Activated CD4-positive, alpha-beta T cell treated with anti-CD3 and anti-CD28 coated beads, Interleukin-2, Interleukin-4, amounts not matched to agents 100 ng/mL and 50 ng/mL, durations not matched to agents 16 hours and 8 hours (primary cell): ENCODE measurements at places on chromosomes 2 and 18.

- DNase-seq, result peak; percentile 31
Measured at GRCh38 chr2:204967199-204967960, 422.1 kb downstream of the PARD3B start.

DNA sequence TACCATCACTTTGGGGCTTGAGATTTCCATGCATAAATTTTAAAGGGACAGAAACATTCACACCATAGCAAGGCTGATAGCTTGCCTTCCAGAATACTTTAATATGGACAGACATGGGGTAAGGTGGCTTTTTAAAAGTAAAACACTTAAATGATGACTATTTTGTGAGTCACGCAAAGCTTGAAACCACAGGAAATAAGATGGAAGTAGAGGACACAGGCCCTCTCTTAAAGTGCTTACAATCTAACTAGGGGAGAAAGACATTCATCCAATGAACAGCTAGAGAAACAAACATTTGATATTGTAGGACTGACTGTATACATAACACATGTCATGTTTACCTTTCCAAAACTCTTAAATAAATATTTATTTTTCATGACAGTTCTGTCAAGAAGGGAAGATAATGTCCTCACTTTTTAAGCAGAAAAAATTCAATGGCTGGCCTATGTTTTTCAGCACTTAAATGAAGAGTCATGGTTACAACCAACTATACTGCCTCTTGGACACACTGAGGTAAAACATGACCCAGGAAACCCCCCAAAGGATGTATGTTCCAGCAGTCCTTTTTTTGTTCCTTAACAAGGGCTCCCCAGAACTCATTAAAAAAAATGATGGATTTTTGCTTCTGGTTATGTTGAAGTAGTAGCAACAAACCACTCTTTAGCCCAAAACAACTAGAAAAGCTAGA lies 120.0 kb upstream of the RBMS1 start:
- peak; percentile 9 for DNase-seq

DNA sequence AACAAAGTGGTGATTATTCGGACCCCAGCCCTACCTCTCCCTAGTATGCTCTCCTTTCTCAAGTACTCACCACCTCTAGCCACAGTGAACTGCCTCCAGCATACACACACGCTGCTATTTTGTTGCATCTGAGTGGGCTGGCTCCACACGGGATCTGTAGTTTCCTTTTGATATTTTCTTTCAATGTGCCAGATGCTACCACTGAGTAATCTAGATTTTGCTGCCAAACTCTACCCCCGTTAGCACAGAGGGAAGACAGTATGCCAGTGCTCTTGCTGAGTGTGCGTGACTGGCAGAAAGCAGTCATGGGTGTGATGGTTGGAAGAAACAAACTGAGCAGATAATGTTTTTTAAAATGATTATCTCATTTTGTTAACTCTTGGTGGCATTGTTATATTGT lies 11.6 kb downstream of the CFLAR start:
- peak; percentile 78 for DNase-seq

GRCh38 chr2:125310657-125311364 lies 1285.7 kb downstream of the CNTNAP5 start:
- DNase-seq, result no peak

DNA sequence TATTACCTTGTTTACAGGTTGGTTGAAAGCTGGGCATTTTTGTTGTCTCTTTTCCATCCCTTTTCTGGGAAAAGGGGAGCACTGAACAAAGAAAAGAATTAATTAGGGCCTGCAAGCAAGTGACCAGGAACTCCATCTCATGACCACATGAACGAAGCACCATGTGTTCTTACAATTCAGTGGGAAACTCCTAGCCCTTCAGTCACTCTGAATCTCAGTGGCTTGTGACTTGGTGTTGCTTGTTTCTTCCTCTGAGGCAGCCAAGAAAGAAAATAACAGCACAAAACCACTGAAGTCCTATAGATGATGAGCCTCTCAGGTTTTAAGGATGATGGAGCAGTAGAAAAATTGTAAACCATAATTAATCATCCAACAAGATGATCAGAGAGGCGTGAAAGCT lies 129.1 kb upstream of the CAB39 start:
- no peak for DNase-seq

GRCh38 chr2:101463911-101464641 lies 10.8 kb downstream of the RFX8 start:
- DNase-seq, result no peak

DNA sequence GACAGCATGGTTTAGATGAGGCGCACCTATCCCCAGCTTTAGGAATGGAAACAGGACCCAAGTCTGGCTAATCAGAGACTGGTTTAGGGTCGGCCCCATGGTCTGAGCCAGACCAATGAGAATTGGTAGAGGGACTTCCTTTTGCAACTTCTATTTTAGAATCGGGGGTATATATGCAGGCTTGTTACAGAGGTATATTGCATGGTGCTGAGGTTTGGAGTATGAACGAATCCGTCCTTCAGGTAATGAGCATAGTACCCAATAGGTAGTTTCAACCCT lies 1.5 kb upstream of the BOLA3 start:
- DNase-seq, result no peak

GRCh38 chr2:44934038-44934982 lies 7.2 kb upstream of the SIX3 start:
- no peak for DNase-seq

- peak; percentile 15 for DNase-seq
Measured at GRCh38 chr2:96113367-96113677, 3.0 kb downstream of the ADRA2B start.

DNA sequence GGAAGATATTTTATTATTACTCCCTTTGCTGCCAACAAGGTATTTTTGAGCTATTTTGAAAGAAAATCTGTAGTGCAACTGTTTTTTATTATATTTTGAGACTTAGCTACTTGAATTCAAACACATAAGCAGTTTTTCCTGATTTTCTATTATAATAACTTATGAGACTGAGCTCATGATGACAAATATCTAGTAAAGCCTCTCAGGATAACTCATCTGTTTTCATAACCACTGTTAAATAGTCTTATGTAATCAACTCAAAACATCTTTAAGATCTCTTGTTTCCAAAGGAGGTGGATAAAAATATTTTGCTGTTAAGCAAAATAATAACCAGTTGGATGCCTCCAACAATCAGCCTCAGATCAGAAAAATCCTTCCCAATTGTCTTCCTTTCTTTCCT lies 21.9 kb upstream of the PPP1CB start:
- no peak for DNase-seq

DNA sequence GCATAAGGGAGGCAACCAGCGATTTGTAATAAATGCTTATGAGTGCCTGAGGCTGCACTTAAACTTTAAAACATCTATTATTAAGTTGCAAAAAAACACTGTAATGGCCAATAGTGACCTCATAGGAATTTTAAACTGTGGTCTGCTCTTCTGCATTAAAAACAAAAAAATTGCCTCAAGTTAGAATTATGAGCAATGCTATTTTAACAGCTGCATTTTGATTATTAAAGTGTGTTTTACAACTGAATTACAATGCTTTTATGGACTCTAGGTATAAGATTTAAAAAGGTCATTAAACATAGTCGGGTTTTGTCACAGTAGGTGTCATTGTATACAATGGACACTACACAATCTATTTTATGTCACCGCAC lies 528.7 kb upstream of the FANCL start:
- DNase-seq, result no peak

- peak; percentile 54 for DNase-seq
Measured at GRCh38 chr2:109335631-109336176, 206.7 kb downstream of the SH3RF3 start.

GRCh38 chr2:107088156-107088555 lies 202.2 kb upstream of the ST6GAL2 start:
- DNase-seq, result no peak

GRCh38 chr2:67446491-67446911 lies 49.4 kb downstream of the ETAA1 start:
- no peak for DNase-seq

- no peak for DNase-seq
Measured at GRCh38 chr2:230968921-230969658, 26.8 kb upstream of the SPATA3 start.

DNA sequence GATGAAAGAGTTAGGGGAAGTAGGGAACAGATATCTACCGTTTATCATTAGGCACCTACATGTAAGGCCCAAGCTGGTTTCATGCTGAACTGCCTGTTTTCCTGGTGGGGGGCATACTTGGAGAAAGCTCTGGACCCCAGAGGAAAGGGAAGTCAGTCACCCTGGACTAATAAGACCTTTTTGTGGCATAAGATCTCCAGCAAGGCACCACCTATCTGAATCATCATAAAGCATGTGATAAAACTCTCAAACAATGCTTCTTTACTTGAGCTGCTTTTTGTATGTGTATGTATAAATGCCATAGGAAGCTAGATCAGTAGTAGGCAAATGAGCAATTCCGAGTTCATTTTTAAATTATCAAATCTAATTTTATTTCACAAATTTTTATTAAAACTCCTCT lies 104.8 kb downstream of the TANC1 start:
- DNase-seq, result no peak

- DNase-seq, result no peak
Measured at GRCh38 chr2:32290000-32290339, 12.3 kb downstream of the YIPF4 start.

DNA sequence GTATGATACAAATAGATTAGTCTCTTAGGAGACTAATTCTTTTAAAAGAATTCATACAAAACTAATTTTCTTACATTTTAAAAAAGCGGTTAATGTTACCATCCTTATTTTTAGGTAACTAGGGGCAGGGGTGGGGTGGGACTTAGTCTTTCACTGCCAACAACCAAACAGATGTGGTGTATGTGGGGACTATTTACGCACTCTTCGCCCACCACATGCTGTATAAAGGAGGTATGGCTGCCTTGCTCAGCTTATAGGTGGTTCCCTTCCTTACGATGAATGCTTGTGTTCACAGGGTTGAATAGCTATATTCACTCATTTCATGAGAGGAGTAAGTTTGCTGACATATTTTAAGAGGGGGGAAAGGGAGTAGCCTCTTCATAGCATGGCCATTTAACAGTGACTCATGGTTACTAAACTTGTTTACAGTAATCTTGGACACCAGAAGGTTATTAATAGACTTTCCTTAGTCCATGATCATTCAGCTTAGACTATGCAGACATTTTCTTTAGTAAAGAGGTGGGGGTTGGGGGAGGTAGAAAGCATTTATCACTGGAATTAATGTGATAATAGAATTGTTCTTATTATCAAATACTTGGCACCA lies 61.8 kb downstream of the CAB39 start:
- no peak for DNase-seq

- no peak for DNase-seq
Measured at GRCh38 chr2:226578373-226578772, 221.2 kb downstream of the IRS1 start.

DNA sequence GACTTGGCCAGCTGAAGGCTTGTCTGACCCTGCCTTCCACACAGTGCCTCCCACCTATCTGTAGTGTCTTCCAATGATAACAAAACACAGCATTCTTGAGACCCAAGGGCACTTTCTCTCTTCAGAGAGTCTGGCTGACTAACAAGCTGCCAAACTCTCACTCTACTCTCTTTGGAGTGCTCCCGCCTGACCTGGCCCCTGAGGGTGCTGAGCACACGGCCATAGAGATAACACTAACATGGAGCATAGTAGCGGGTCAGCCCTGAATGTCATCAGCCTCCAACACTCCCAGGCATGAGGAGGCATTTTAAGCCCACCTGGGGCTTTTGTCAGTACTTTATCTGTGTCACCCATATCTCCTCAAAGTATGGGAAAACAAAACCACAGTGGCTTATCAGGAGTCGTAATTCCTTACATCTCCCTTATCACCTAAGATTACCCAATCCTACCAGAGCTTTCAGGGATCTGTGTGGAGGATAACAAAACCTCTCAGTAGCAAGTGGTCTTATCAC lies 160.3 kb upstream of the TCF4 start:
- no peak for DNase-seq

GRCh38 chr2:233358335-233358734 lies 4.0 kb downstream of the DGKD start:
- no peak for DNase-seq

GRCh38 chr2:64825831-64826491 lies 163.2 kb upstream of the SLC1A4 start:
- no peak for DNase-seq

DNA sequence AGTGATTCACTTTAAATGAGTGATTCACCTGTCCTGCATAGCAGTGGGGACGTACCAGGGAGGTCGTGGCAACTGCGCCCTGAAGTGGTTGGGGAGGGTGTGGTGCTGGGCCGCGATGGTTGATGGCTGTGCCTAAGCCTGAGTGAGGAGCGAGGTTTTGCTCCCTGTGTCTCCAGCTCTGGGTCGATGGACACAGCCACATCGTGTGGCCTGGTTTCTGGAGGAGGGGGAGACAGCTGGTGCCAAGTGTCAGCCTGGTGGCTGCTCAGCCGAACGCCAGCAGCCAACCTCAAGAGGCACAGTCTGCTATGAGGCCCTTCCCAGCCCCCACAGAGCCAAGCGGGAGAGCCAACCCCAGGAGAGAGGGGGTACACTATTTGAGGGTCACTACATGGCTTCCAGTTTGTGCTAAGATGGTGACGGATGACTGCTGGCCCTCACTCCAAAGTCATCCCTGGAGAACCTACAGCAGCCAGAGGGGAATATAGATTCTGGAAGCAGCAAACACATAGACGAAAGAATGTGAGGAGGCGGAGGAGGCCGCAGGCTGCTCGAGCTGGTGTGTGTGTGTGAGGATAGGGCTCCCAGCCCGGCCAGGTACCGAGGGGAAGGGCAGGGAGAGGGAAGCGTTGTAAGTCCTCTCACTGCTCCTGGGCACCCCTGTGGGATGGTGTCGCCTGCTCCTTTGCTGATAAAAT lies 58.6 kb upstream of the OTOF start:
- DNase-seq, result no peak

DNA sequence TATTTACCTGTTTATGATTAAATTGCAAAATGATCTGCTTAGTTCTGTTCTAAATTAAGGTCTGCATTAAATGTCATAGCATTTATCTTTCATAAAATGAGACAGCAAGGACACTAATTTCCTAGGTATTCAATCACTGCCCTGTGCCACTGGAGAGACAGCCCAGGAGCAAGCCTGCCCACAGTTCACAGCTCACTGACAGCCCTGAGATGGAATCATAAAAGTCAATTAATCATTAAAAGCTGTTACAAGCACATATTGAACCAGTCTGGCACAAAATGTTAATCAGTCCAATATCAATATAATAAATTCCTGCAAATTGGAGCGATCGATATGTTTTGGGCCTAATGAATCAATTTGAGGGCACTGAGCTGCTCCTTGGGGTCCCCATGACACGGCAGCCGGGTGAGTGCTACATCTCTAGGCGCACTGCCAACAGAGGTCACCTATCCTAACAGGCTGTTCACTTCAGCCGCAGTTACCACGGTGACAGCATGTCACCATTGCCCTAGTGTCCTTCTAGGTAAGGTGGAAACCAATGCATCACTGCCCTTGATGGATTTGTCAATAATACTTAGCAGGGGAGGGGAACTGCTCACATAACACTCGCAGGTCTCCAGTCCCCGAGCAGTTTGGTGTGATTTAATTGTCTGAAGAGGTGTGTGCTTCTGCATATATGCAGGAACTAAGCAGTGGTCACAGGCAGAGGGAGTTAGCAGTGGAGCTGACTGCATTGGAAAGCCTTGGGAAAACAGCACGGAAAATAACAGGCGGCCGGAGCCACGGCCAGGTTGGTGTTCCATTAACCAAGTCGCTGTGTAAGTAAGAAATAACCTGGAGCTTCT lies 47.3 kb downstream of the POU3F3 start:
- no peak for DNase-seq

GRCh38 chr2:137892739-137893138 lies 71.5 kb upstream of the HNMT start:
- no peak for DNase-seq

GRCh38 chr2:167692936-167693335 lies 554.5 kb downstream of the STK39 start:
- no peak for DNase-seq

GRCh38 chr2:96868555-96869280 lies 1.2 kb downstream of the SEMA4C start:
- peak; percentile 65 for DNase-seq
